PC-3 (cell line): ENCODE measurements at places on chromosomes 3 and 15.
A peak's percentile ranks its signal among the peaks of the same experiment; 100 is the strongest.

DNA sequence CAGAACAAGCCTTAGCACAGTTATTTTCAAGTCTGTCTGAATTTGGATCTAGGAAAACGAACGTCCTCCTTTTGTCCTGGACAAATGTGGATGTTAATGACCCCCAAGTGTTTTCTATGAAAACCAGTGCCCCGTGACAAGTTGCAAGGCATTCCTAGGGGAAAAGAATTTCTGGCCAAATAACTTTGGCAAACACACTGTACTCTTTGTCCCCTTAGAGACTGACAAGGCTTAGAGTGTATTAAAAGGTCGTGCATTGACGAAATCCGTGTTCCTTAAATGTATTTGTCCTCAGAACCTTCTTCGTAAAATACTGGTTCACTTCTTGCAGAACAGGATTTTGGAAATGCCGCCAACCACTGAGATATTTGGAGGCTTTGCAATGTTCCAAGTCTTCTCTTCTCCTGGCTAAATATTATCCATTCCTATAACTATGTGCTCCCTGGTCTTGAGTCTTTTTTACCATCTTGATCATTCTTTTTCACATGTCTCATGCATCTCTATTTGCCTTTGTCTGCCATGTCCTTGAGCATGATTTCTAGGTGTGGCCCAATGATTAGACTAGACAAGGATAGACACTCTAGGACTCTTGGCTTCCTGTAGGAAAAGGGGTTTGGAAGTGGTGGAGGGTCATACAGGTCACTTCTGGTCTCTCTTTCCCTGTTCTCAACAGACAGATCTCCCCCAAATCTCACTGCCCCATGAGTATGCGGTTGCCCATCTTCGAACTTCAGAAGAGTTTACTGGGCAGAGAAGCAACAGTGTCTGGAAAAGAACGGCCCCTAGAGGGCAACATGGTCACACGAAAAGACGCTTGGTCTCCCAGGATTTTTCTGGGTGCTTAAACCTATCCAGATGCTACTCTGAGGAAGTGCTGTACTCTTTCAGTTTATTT, 117.5 kb downstream of the EDEM1 start:
- peak; percentile 84 for DNase-seq

DNA sequence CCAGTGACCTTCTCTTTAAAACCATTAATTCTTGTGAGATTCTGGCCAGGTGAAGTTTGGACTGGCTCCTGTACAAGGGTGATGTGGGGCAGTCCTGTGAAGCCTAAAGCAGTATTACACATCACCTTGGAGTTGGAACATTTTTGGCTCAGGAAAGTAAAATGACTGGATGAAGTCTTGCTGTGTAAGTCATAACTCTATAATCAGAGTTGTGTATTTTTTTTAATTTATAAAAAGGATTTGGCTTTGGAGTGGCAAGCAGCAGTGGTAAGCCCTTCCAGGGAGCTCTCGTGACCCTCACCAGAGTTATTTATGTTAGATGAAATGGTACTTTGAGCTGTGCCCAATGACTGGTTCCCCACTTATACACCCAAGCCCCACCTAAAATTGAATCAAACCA, 331.2 kb upstream of the DCBLD2 start:
- DNase-seq, result no peak

GRCh38 chr3:29409409-29409808, 128.5 kb downstream of the RBMS3 start:
- DNase-seq, result no peak

GRCh38 chr3:78143000-78143399, 1103.1 kb downstream of the ROBO2 start:
- peak; percentile 80 for DNase-seq

GRCh38 chr3:124089214-124089613, 97.3 kb upstream of the ROPN1 start:
- no peak for DNase-seq

- no peak for DNase-seq
Observed at GRCh38 chr3:168714609-168715240, 619.0 kb upstream of the GOLIM4 start.

DNA sequence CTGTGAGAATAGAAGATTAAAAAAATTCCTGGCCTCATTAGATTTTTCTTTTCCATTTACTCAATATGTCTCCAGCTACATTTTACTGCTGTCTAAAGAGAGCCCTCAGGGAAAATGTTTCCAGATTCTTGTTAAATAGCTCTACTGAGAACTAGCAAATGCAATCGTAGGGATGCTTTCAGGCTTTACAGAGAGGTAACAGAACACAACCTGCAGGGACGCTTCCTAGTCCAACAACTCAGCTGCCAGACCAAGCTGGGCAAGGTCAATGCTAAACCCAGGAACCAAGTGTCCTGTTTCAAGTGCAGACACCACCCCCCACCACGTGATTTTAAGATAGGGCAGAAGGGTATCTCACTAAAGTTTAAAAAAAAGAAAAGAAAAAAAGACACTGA, 25.2 kb downstream of the ARHGEF3 start:
- no peak for DNase-seq

- peak; percentile 32 for DNase-seq
Observed at GRCh38 chr3:97927704-97928103, 44.5 kb downstream of the RIOX2 start.

GRCh38 chr3:106710596-106710995, 666.6 kb upstream of the CCDC54 start:
- no peak for DNase-seq
